ENCODE measurements at places on chromosomes 5 and 9.

DNA sequence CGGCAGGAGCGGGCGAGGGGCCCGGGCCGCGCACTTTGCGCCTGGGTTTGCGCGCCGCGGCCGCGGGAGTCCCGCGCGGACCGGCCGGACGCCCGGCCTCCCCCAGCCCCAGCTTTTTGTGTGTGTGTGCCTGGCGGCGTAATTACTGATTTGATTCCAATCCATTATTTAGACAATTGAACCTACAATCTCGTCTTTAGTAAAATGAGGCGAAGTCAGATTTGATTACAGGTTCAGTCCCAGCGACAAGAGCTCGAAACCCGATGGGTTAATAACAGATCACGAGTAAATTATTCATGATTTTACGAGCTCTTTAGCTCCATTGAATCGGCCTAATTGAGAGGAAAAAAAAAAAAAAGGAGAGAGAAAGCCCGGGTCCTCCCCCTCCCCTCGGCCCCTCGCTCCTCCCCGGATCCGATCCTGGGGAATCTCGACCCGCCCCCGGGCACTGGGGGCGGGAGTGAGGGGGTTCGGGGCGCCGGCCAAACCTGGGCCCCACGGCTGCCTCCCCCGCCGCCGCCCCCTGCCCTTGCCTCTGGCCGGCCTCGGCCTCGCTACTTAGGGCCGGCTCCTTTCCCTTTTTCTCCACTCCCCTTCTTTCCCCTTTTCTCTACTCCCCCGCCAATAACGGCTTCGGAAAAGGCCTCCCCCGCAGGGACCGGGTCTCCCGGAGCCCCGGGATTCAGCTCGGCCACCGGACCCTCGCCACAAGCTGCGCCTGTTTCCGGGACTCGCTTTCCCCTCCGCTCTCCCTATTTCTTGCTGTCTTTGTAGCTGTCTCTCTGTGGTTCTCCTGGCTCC lies 6.6 kb downstream of the LHX2 start:
- DNase-seq = no peak

- DNase-seq = no peak
These were observed 43.1 kb downstream of the ADAMTS16 start for GRCh38 chr5:5183189-5183699.

GRCh38 chr5:32559411-32559810 lies 25.9 kb upstream of the SUB1 start:
- no peak for DNase-seq

GRCh38 chr5:120538149-120538548 lies 74.0 kb downstream of the PRR16 start:
- DNase-seq = no peak

- DNase-seq = no peak
These were observed 21.2 kb downstream of the S1PR3 start for GRCh38 chr9:89012294-89013042.

DNA sequence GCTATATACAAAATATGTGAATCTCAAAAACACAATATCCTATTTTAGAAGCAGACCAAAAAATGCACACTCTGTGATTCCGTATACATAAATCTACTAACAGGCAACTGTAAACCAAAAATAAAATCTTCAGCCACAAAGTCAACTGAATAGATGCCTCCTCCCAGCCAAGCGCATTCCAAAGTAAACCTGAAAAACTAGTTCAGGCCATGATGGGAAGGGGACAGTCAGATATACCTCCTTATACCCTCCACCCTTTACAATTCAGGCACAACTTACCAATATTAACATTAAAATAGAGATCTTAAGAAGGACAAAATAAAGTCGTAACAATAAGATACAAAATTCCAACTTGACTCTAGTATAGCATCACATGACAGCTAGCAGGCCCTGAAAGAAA lies 1604.5 kb upstream of the NUDT12 start:
- no peak for DNase-seq

DNA sequence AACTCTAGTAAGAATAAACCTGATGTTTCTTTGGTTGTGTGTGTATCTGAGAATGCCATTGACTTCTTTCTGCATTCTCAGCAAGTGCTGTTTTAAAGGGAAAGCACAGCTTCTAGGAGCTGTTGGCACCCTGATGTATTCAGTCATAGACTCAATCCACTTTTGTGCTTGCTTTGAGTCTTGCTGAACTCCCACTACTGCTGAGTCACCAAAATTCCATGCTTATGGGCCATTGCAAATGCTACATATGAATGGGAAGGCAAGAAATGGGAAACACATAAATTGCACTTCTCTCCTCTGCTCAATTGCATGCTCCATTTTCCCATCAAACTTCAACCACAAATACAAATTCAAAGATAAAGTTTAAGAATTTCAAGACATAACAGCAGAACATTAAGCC lies 9.8 kb upstream of the FTMT start:
- no peak for DNase-seq

GRCh38 chr9:134234001-134234660 lies 69.8 kb upstream of the RNU6ATAC start:
- no peak for DNase-seq

- no peak for DNase-seq
These were observed 97.7 kb downstream of the PRDM6 start for GRCh38 chr5:123186771-123187170.

GRCh38 chr5:124139477-124139876 lies 607.0 kb downstream of the ZNF608 start:
- DNase-seq = no peak

DNA sequence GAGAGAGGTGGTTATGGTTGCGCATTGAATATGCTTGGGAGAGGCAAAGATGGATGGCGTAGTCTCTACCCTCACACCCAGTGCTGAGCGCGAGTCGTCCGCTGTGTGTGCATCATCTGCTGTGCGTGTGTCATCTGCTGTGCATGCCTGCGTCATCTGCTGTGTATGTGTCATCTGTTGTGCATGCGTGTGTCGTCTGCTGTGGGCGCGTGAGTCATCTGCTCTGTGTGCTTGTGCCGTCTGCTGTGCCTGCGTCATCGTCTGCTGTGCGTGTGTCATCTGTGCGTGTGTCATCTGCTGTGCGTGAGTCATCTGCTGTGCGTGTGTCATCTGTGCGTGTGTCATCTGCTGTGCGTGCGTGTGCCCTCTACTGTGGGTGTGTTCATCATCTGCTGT lies 68.0 kb upstream of the IRX4 start:
- no peak for DNase-seq

- DNase-seq = no peak
These were observed 319.1 kb downstream of the GLIS3 start for GRCh38 chr9:3980771-3981170.

All from OCI-LY7 (cell line).